ENCODE measurements at places on chromosomes 12 and 14. TPM values are rescaled to one million over a fixed set of nuclear protein-coding genes. Genes with fewer than 3 reads are reported as not detected.

The NR1H4 gene
- total RNA-seq, result not detected

The PMEL gene
- 0.37 TPM for total RNA-seq

The SIX6 gene
- not detected for total RNA-seq

The DEGS2 gene
- 0.15 TPM for total RNA-seq

The ADSS1 gene
- 1.2 TPM for total RNA-seq

Measured in activated CD4-positive, alpha-beta T cell treated with anti-CD3 and anti-CD28 coated beads, Interleukin-2, amount 10 ng/mL, durations not matched to agents 7 days and 5 days (primary cell).